Stimulated activated CD8-positive, alpha-beta memory T cell treated with anti-CD3 and anti-CD28 coated beads, Interleukin-4, amount 100 ng/mL, for 1 hour (primary cell): ENCODE measurements at places on chromosomes 16 and 17.
A peak's percentile ranks its signal among the peaks of the same experiment; 100 is the strongest.

- no peak for DNase-seq
Observed at GRCh38 chr17:1730326-1731193, 6.1 kb downstream of the WDR81 start.

- DNase-seq: no peak
Observed at GRCh38 chr16:6231398-6231797, 1101.2 kb upstream of the RBFOX1 start.

DNA sequence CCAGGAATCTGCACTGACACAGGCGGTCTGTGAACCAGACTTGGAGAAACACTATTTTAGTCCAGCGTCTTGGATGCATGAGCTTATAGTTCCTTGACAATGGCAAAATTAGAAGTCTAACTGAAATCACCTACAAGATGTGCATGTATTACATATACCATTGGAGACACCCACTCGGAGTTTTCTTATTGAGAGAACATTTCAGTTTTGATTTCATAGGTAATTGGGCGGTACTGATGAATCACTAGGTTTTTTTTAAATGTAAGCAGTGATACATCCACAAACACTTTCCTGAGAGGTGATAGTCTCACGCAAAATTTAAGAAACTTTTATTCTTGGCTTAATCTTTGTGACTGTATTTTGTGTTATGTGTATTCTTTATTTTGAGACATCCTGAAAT is 69.8 kb downstream of the PRKCA start:
- no peak for DNase-seq

- no peak for DNase-seq
Observed at GRCh38 chr16:57541754-57542435, 548 bp upstream of the ADGRG5 start.

DNA sequence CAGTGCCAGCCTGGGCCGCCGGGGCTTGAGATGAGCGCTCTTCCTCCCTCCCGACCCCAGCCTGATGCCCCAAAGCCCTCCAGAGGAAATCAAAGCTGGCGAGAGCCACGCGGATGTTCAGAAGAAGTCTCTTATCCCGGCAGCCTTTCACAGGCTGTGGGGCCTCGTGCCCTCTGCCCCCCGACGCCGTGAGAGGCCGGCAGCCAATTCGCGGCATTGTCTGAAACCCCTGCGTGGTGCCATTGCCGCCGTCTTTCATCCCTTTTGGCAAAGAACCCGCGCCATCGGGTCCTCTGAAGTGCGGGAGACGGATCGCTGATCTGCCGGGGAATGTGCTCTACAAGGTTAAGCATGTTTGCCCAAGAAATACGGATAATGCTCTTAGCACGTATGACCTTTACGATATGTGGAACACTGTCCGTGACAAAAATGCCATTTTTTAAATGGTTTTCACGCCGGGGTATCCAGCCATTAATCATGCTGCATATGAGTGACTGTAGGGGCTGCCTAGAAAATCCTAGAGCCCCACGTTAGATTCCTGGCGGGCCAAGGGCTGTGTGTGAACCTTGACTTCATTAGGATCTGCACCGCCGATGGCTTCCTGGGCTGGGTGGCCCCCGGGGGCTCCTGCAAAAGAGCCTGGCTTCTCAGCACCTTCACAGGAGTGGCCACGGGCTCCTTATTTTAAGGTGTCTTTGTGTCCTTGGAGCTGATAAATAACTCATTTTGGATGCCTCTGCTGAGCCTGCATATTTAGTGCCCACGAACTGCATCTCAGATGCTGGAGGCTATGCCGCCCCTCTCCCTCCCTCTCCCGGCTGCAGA is 165.1 kb upstream of the TNRC6C start:
- no peak for DNase-seq

- no peak for DNase-seq
Observed at GRCh38 chr16:8127070-8127469, 463.2 kb downstream of the TMEM114 start.

DNA sequence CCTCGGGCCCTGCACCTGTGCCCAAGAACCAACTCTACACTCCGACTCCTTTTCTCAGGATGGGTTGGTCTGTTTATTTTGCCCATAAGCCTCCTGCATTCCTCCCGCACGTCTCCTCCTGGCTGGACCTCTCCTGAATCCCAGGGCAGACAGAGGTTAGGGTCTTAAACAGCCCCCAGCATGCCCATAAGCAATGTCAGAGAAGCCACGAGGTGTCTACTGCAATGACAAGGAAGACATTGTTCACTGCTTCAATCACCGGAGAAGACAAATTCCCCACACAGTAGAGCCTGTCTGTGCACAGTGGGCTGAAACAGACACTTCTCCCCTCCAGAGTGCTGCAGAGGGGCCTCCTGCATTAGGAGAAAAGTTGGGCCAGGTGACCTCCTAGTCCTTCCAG is 230.6 kb upstream of the RPL38 start:
- no peak for DNase-seq

DNA sequence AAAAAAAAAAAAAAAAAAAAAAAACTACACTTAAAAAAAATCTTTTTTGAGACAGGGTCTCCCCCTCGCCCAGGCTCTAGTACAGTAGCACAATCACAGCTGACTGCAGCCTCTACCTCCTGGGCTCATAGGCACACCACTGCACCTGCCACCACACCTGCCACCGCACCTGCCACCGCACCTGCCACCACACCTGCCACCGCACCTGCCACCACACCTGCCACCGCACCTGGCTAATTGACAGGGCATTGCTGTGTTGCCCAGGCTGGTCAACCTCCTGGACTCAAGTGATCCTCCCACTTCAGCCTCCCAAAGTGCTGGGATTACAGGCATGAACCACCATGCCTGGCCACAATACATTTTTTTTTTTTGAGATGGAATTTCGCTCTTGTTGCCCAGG is 17.6 kb upstream of the WDR45B start:
- no peak for DNase-seq

- peak; percentile 25 for DNase-seq
Observed at GRCh38 chr16:85428168-85428898, 184.8 kb upstream of the GSE1 start.

- DNase-seq: no peak
Observed at GRCh38 chr17:76682296-76682695, 28.5 kb downstream of the MXRA7 start.

- DNase-seq: no peak
Observed at GRCh38 chr16:20901436-20902112, 1.0 kb downstream of the LYRM1 start.

GRCh38 chr16:85612191-85612800 is 826 bp upstream of the GSE1 start:
- DNase-seq: no peak

DNA sequence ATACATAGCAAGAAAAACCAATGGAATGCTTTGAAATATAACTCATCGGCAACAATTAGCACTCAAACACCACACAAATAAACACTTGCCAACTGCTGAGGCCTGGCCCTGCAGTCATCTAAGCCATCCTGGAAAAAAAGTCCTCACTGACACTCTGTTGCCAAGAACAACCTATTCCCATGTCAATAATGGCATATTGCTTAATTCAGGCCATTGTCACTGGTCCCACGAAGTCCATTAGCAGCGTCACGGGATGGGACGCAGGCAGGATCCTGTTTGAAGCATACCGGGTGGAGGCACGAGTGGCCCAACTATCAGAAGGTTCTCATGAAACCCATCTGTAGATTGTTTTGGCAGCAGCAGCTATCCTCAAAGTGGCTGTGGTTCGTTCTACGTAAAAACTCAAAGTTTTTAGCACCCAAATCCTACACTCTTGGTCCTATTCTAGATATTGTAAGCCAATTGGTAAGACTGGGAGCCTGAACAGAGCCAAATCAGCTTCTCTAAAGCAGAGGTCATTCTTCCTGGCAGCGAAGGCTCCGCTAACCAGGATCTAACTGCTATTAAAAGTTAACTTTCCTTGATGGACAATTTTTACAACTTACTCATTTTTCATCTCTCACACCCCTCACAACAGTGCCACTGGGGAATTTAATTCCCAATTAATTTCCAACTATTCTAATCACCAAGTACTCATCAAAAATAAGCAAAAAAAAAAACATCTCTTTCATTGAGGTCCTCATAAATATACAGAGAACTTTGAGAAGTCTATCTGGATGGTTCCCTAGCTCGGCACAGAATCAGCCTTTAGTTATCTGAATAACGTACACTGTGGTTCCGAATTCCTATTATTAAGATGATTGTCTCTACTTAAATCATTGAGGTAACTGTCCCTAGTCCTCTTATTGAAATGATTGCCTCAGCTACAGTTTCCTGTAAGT is 91.5 kb downstream of the ZFHX3 start:
- no peak for DNase-seq

DNA sequence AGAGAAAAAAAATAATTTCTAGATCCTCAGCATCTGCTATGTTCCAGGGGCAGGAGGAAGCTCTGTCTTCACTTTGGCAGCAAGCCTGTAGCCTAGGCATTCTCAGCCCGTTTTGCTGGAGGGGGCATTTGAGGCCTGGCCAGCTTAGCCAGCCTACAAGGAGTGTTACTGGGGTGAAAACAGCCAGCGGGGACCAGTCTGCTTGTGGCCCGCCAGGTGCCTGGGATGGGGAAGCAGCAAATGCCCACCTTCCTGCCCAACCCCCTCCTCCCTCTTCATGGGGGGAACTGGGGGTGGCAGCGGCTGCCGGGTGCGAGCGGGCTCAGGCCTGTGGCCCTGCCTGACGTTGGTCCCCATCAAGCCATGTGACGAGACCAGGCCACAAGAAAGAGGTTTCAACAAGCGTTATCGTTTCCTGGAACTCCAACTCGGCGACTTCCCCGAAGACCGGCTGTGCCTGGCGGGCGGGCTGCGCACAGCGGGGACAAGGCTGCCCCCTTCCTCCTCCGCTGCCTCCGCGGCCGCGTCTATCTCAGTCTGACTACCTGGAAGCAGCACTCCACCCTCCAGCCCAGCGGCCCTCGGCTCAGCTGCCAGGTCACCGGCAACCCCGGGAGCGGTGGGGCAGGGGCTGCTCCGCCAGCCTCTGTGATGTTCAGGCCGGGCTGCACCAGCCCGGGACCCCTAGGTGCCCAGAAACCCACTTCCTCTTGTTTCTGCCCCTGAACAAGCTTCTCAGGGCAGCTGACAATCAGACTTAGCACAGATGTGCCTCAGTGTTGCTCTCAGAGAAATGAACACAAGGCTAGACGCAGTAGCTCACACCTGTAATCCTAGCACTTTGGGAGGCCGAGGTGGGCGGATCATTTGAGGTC is 22.9 kb downstream of the SOCS1 start:
- peak; percentile 75 for DNase-seq

- no peak for DNase-seq
Observed at GRCh38 chr17:7947651-7948050, 15.6 kb downstream of the CNTROB start.

DNA sequence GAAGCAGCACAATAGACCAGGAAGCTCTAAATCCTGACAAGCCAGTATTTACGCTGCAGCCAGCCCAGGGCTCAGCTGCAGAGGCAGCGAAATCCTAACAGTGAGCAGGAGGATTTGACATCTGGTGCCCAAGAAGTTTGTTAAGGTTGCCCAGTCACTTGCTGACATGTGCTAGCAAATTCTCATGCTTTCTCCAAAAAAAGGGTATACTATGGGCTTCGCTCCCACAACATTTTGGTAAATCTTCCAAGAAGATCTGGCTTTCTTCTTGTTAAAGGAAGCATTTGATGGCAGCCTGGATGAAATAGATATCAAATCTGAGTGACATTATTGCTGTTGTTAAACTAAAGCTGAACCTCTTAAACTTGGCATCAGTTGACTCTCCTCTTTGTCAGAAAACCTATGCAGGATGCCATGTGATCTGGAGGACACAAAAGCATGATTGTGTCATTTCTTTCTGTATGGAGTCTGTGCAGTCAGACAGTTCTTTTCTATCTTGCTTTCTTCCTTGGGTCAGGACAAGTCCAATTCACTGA is 949.7 kb upstream of the RBFOX1 start:
- DNase-seq: no peak

DNA sequence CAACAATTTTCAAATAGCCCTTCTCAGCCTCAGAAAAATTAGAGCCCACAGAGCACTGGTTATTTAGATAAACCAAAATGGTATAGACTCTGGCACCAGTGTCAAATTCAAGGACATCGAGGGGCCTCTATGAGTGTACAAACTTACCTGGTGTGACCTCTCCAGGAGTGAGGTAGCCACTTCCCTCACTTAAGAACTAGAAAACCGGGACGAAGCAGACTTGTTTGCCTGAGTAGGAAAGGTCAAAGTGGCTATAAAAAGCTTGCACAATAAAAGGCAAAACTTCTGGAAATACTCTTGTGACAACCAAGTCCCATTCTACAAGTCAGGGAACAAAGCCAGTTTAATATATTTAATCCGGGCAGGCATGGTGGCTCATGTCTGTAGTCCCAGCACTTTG is 39.2 kb upstream of the PRSS54 start:
- DNase-seq: no peak

DNA sequence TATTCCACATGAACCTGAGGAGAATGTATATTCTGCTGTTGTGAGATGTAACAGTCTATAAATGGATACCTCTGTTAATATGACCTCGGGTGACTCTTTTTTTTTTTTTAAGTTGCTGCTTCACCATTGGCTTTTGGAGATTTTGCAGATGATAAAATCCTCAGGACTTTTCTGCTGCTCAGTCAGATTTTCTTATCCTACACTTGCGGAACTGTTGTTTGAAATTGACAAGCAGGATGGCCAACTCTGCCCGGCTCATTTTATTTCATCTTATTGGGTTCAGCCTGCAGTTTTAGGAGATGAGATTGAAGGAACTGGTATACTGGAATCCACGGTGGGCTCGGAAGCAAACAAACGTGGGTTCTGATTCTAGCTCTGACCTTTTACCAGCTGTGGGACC is 19.3 kb downstream of the IL4R start:
- no peak for DNase-seq

DNA sequence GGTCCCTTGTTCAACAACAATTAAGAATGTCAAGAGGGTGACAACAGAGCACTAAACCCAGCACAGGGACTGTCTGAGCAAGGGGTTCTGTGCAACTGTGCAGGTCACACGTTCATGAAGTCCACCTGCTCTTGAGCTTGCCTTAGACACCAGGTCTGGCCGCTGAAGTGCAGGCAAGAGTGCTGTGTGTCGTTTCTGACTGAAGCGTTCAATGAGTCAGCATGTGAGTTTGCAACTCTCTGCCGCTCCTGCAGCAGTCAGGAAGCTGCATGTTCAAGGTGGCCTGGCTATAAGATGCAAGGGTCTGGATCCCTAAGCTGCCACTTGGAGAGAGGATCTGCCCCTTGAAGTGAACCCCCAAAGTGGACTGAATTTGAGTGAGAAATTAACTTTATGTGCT is 332.7 kb upstream of the HSBP1 start:
- no peak for DNase-seq

GRCh38 chr16:47016700-47017133 is 43.2 kb upstream of the DNAJA2 start:
- no peak for DNase-seq

- DNase-seq: no peak
Observed at GRCh38 chr17:17757391-17757791, 76.1 kb downstream of the RAI1 start.

- DNase-seq: no peak
Observed at GRCh38 chr17:520447-521182, 168.0 kb upstream of the RPH3AL start.

GRCh38 chr16:27728691-27729090 is 178.7 kb downstream of the KATNIP start:
- DNase-seq: no peak

GRCh38 chr17:8916466-8916865 is 49.0 kb upstream of the PIK3R6 start:
- DNase-seq: no peak
